ENCODE measurements at places on chromosomes 5 and 9.
A peak's percentile ranks its signal among the peaks of the same experiment; 100 is the strongest.

- peak; percentile 53 for DNase-seq
Measured at GRCh38 chr5:141516672-141517025, 27.8 kb downstream of the PCDHGC5 start.

- DNase-seq = no peak
Measured at GRCh38 chr9:106072421-106072820, 378.1 kb downstream of the TMEM38B start.

- DNase-seq = no peak
Measured at GRCh38 chr5:40991168-40991980, 79.8 kb downstream of the MROH2B start.

DNA sequence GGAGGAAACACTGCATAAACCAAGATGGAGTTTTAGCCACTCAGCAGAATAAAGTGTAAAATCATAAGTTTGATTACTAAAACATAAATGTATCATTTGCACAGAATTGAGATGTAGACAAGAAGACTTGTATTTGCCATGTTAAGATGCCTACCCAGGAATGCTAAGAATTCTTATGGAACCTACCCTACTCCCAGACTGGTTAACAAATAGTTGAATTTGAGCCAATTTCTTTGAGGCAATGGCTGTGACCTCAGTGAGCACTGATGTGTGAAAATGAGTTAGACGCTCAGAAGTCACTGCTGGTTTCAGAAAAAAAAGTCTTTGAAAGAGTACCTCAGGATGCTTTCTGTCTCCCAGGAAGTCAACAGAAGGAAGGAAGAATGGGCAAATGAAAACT lies 95.6 kb downstream of the ESM1 start:
- no peak for DNase-seq

- no peak for DNase-seq
Measured at GRCh38 chr5:75320371-75320770, 16.6 kb upstream of the HMGCR start.

GRCh38 chr5:64883912-64884311 lies 115.2 kb downstream of the CWC27 start:
- DNase-seq = no peak

- DNase-seq = no peak
Measured at GRCh38 chr5:172988276-172988675, 4.7 kb downstream of the ATP6V0E1 start.

DNA sequence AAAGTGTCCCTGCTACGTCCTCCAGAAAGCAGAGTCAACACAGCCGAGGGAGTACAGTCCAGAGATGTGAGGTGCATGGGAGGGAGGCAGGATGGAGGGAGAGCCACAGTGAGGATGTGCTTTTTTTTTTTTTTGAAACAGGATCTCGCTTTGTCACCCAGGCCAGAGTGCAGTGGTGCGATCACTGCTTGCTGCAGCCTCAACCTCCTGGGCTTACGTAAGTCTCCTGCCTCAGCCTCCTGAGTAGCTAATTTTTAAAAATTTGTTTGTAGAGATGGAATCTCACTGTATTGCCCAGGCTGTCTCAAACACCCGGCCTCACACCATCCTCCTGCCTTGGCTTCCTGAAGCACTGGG lies 33.2 kb upstream of the ALDH1B1 start:
- peak; percentile 12 for DNase-seq

DNA sequence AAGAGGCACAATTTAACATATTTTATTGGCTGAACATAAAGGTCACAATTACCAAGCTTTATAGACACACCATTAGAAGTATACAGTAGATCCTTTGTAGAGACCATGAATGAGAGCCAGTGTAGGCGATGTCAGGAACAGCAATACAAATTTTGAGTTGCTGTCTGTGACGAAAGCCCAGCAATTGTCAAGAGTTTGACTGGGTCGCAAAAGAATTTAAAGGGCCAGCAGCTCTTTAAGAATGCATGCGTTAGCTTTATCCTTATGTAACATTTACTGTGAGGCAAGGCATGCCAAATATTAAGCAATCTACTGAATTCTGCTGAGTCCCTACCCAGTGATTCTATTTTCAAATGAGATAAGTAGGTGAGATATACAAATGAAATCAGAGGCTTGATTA lies 236.9 kb downstream of the ARRDC3 start:
- DNase-seq = no peak

- no peak for DNase-seq
Measured at GRCh38 chr5:143606043-143606752, 202.7 kb upstream of the NR3C1 start.

DNA sequence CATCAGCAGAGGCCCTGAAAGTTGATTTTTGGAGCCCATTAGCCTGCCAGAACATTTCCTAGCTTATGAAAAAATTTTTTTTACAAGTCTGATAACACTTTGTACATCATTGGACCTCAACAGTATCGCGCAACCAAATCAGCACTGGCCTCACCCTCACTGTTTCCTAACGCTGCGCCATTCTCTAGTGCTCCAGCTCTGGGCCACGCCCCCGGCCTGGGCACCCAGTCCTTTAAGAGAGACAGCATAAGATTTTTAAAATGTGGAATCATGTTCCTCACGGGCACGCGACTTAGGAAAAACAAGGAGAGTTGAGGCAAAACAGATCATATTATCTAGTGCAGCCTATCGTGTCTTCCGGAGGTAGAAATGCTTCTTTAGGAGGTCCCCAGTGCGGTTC lies 114.5 kb downstream of the BOD1 start:
- no peak for DNase-seq

GRCh38 chr9:36399980-36400331 lies at the start of gene RNF38:
Gene RNF38, minus strand, starts transcription at chr9:36400269. Its CDS starts 161 bp downstream, at chr9:36400108.
- no peak for DNase-seq

DNA sequence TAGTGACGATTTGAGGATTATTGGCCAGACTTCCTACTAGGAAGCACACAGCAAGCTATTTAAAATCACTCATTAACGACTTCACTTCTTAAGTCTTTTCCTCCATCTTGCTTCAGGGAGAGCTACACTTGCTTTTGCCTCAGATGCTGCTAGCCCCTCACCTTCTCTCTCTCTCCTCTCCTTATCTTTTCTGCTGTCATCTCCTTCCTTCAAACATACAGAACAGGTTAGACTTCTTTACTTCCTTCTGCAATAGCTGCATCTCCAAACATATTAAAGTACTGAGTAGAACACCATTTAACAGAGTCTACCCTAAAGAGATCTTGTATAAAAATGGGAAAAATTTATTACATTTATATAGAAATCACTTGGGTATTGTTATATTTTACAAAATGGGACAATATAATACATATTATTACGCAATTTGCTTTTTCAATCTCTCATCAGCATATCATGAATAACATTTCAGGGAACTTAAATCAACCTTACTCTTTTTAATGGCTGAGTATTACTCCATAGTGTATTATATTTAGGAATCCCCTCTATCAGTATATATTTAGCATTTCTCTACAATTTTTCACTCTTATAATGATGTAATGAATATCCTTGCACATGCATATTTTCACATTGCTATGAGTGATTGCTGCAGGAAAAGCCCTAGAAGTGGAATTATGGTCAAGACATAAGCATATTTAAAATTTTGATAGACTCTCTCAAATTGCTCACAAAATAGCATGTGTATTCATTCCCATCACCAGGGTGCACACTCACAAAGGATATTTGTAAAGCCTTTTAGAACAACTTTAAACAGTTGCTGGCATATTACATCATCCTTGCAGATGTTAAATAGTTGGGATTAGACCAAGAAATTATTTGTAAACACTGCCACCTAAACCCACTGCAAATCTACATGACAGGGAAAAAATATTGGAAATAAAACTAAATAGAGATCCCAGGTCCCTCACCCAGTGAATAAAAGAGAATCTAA lies 164.5 kb upstream of the NFIB start:
- no peak for DNase-seq

DNA sequence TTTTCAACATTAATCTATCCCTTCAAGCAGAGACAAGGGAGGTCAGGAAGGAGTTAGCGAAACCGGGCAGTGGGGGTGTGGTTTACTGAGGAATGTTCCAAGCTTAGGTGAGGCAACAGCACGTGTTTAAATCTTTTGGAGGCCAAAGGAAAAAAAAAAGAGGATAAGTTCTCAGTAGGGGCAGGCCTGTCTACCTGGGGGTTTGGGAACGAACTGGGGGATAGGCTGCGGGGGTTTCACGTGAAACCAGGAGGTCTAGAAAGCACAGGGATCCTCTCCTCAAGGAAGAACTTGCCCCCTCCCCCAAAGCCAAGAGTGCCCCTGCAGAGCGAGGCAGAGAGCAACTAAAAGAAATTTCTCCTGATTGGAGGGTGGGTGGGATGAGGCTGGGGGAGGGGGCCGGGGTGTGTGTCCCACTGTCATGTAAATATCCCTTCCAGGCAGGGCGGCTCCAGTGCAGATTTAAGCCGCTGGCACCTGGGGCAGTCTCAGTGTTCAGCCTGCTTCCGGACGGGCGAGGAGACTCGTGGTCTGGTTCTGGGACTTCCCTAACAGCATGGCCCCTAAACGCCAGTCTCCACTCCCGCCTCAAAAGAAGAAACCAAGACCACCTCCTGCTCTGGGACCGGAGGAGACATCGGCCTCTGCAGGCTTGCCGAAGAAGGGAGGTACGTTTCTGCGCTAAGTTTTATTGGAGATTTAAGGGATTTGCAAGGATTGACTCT lies 5.5 kb upstream of the SET start:
- no peak for DNase-seq
